DMS153 (cell line): ENCODE measurements at places on chromosomes 3 and 15.

GRCh38 chr3:157493627-157494550 lies 9.3 kb downstream of the VEPH1 start:
- DNase-seq = peak; percentile 48

DNA sequence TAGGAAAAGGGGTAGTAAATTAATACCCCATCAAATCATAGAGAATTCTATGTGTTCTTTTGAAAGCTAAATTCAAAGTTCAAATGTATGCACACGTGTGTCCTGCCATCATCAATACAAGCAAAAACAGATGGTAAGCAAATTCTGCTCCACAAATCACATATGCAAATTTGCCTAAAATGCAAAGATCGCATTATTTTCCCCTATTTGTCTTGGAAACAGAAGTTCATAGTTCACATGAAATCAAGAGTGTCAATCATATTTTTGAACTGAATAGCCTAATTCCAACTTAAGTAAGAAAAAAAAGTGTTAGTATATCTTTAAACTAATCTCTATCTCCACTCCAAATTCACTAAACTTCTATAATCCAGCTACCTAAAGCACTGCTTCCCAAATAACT lies 8.5 kb downstream of the ADAM10 start:
- no peak for DNase-seq

GRCh38 chr3:120302361-120302760 lies 17.3 kb upstream of the GPR156 start:
- no peak for DNase-seq

DNA sequence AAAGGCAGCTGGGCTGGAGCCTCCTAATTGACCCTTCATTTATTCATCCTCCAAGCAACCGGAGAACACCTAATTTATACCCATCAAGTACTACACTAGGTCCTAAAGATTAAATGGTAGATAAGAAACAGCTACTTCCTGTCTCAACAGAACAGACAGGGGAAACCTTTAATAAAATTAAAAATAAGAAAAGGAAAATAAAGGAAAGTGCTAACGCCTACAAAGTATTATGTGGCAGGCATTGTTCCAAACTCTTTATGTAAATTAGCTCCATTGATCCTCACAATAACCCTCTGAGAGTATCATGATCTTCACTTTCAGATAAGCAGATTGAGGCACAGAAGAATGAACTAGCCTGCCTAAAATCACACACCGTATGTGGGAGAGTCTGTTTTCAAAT lies 139.5 kb downstream of the CNTN6 start:
- peak; percentile 2 for DNase-seq

GRCh38 chr3:183085634-183086390 lies 13.5 kb downstream of the MCCC1 start:
- no peak for DNase-seq

DNA sequence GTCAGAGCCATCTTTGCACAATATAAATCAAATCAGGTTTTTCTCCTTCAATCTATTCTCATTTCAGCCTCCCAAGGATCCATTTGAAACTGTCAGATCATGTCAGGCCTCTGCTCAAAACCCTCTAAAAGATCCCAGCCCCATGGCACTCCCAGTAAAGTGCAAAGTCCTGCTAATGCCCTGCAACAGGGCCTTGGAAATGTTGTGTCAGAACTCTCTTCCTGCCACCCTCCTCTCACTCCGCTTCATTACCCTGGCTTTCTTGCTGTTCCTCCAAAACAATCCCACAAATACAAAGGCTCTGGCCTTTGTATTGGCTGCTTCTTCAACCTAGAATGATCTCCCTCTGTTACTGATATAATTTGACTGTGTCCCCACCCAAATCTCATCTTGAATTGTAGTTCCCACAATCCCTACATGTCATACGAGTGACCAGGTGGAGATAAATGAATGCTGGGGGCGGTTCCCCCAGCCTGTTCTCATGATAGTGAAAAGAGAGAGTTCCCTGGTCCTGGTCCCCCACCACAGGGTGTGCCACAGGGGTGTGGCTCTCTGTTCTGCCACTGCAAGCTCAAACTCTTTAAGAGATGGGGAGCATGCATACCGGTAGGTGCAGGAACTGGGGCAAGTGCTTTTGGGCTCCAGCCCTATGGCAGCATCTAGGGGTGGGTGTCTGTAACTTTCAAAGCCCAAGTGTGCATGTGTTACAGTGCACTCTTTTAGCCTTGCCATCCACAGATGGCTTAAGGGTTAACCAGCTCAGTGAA lies 22.9 kb upstream of the TRA2B start:
- no peak for DNase-seq

- no peak for DNase-seq
Measured at GRCh38 chr3:43132870-43133636, 27.2 kb upstream of the POMGNT2 start.

DNA sequence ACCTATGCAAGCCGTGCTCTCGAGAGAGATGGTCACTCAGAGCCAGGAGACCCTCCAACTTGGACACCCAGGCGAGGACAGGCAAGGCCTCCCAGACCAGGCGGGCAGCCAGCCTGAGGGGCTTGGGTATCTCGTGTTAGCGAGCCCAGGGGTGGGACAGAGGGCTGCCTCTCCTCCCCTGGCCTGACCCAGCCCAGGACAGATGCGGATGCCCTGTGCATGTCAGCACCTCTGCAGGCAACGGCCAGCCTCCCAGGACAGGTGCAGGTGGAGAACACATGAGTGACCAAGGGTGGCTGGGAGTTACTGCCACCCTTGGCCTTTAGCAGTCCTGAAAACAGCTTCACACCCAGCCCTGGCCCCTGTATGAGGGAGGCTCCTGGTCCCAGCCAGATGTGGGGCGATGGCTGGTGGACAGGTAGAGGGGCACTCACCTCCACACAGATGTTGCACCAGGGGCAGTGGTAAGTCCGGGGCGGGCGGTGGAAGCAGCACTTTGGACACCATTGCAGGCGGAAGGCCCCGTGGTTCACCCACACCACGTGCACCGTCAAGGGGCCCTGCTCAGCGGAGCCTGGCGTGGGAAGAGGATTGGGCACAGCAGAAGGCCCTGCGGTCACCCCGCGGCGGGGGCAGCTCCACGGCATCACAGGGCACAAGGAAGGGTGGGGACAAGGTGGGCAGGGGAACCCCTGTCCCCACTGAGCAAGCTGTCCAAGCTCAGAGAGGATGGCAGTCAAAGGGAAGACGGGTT lies 2.1 kb downstream of the ZDHHC19 start:
- no peak for DNase-seq

- DNase-seq = no peak
Measured at GRCh38 chr3:154081305-154081704, 39.9 kb upstream of the ARHGEF26 start.

- no peak for DNase-seq
Measured at GRCh38 chr3:187000711-187001151, 70.4 kb downstream of the ST6GAL1 start.

- no peak for DNase-seq
Measured at GRCh38 chr15:86756688-86757087, 677.0 kb downstream of the AGBL1 start.

DNA sequence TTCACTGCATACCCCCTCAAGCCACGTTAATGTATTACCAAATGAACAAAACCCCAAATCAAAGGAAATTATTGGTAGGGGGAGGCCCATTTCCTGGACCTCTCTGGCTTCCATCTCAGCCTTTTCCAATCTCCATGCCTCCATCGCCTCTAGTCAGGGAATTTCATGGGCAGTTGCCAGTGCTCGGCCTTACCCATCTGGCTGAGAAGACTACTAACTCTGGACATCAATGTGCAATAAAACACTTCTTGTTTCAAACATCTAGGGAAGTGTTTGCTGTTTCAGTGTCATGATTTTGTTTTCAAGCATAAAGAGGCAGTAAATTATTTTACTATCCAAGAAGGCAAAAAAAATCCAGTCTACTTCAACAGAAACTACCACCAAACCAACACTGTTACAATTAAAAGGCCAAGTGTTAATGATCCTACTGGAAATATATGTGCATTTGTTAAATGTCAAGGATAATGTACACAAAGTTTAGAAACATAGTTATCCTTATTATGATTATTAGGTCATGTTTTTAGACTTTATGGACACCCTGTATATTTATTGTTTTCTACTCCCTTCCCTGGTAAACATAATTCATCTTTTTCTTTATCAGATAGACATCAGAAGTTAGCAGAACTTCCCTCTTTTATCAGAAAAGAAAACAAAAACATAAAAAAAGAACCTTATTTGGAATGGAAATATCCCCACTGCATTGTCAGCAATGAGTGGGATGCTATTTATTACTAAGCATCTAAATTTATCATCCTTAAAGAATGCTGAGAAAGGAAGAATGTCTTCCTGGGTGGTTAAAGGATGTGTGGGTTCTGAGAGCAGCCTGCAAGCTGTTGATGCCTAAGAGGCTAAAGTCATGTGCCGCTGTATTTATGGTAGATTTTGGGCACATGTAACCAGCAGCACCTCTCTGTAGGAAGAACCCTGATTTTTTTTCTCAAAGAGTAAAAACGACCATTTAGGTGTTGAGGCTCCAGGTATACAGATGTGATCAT lies 15.2 kb downstream of the LDHAL6B start:
- no peak for DNase-seq

- DNase-seq = no peak
Measured at GRCh38 chr15:83219026-83219425, 11.4 kb upstream of the HDGFL3 start.

DNA sequence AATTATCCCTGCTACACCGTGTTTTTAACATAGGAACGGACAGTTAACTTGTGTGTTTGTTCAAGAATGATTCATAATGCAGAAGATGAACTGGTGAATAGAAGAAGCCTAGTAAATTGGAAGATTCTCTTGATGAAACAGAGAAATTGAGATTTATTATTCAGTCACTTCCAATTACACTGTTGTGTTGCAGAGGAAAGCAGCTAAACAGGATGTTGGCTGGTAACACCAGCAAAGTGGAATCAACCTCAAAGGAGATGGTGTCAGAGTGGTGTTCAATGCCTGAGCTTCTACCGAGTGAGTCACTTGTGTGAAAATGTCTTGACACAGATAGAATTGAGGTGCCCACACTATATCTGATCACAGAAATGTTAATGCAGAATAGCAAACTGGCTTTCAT lies 399.6 kb downstream of the LPP start:
- DNase-seq = no peak

GRCh38 chr3:177565981-177566380 lies 368.7 kb upstream of the TBL1XR1 start:
- DNase-seq = no peak

DNA sequence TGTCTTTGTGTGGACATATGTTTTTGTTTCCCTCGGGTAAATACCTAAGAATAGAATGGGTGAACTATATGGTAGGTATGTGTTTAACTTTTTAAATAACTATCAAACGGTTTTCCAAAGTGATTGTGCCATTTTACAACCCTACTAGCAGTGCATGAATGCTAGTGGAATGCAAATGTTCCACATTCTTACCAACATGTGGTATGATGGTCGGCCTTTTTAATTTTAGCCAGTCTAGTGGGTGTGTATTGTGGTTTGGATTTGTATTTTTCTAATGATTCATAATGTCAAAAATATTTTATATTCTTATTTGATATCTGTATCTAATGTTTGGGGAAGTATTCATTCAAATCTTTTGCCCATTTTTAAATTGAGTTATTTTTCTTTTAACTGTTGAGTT lies 68.2 kb upstream of the SMAD3 start:
- no peak for DNase-seq

DNA sequence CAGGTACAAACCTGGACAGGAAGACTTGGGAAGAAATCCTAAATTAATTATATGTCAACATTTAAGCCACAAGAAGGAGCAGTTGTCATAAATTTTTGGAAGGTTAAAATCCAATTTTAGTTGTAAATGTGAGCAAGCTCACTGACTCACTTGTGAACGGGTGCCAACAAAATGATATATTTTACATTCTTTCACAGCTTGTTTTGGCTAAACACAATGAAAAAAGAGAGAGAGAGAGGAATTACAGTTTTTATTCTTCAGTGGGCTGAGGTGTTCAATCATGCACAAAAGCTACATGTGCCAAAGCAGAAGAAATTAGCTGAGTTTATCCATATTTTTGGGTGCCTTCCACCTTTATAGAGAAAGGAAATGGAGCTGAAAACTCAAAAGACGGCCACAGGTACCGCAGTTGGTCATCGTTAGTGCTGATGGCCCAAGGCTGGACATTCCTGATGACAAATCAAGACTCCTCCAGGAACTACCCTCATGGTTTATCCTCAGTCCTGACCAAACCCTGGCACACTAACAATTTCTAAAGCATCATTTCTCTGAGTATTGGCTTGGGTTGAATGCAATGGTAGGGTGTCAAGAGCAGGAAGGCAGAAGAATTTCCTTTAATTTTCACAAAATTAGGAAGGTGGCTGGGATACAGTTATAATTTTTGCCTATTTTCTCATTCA lies 37.6 kb upstream of the WNT5A start:
- DNase-seq = no peak

- DNase-seq = no peak
Measured at GRCh38 chr3:38281895-38282686, at the start of gene SLC22A14. Gene SLC22A14 (plus strand): TSS chr3:38282294. CDS start chr3:38306027, 23,733 bp downstream.

DNA sequence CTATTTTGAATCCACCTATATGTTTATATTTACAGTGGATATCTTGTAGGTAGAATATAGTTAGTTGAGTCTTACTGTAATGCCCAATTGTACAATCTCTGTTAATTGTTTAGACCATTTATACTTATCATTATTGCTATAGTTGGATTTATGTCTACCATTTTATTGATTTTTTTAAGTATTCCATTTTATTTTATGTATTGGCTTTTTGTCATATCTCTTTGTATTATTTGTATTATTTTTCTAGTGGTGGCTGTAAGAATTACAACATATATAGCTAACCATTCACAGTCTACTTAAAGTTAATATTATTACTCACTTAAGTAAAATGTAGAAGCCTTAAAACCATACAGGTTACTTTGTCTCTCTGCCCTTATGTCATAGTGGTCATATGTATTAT lies 46.1 kb downstream of the SLC2A2 start:
- DNase-seq = no peak

DNA sequence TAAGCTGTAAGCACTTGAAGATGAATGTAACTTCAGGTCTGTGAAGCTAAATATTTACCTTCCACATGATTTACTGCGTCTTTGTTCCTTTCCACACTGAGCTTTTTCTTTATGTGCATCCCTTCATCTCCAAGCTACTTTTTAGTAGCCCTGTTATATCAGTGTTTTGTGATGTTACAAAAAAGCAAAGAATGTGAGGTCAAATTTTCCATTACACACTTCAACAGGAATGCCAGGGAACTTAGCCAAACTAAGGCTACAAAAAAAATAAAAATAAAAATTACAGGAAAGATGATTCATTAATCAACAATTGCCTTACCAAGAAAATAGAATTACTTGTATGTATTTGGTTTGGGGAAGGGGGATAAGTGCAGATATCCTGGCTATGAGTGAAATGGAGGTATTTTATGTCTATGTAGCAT lies 73.0 kb downstream of the FILIP1L start:
- DNase-seq = peak; percentile 7

GRCh38 chr3:172946061-172946460 lies 195.0 kb downstream of the SPATA16 start:
- DNase-seq = no peak

DNA sequence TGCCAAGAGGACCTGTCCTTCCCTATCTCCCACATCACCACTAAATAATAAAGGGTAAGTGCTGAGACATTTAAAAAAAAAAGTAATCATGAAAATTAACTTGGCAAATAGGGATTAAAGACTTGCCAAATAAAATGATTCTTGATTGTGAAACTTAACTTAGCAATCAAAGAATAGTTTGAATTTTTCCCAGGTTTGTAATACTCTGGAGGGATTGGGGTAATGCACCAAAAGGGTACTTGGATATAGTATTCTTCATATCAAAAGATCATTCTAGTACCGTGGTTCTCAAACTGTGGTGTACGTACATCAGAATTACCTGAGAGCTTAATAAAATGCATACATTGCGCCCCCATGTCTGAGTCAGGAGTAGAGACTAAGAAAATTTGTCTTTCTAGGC lies 28.5 kb downstream of the CALML4 start:
- DNase-seq = no peak
